ENCODE measurements at places on chromosomes 6 and 20.

- H3K4me3 ChIP-seq: no peak overlapping the region
- no peaks in the 10 kb centered on the region for H3K36me3 ChIP-seq
- no peak for DNase-seq
- no peaks in the 10 kb centered on the region for H3K27me3 ChIP-seq
- no peak overlapping the region for H3K27ac ChIP-seq
- H3K4me1 ChIP-seq: no peaks in the 10 kb centered on the region
Measured at GRCh38 chr6:169897601-169898358, 146.4 kb downstream of the ERMARD start.

- no peak for DNase-seq
- H3K36me3 ChIP-seq: 0 out of 2 replicates have a peak, but pooled peaks cover 3% of the 10 kb centered on the region
- H3K27me3 ChIP-seq: no peaks in the 10 kb centered on the region
Measured at GRCh38 chr6:37313723-37314486, 39.9 kb upstream of the RNF8 start.

DNA sequence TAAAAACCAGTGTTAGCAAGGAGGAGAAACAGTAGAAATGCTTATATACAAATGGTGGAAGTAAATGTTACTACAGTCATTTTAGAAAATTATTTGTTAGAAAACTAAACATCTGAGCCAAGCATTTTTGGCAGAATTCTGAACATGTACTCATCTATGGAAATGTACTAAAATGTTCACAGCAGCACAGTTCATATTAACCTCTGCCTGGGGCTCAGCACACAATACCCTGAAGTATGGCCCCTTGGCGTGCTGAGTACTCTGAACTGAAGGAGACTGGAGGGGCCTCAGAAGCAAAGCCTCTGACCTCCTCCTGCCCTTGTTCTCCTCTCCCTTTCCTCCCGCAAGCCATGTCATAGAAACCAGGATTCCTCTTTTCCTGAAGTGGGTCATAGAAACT lies 66.2 kb upstream of the RALGAPA2 start:
- peaks cover 25% of the 10 kb centered on the region for H3K4me1 ChIP-seq
- DNase-seq: no peak
- no peak overlapping the region for H3K27ac ChIP-seq

- no peak for DNase-seq
- H3K27ac ChIP-seq: no peak overlapping the region
- H3K4me1 ChIP-seq: peaks cover 11% of the 10 kb centered on the region
- H3K36me3 ChIP-seq: no peaks in the 10 kb centered on the region
Measured at GRCh38 chr6:138572167-138572875, 73.0 kb upstream of the NHSL1 start.

Data from Karpas-422 (cell line).